Anterior cingulate cortex (tissue), 58 donors: ENCODE measurements at places on chromosomes 2 and 18.

DNA sequence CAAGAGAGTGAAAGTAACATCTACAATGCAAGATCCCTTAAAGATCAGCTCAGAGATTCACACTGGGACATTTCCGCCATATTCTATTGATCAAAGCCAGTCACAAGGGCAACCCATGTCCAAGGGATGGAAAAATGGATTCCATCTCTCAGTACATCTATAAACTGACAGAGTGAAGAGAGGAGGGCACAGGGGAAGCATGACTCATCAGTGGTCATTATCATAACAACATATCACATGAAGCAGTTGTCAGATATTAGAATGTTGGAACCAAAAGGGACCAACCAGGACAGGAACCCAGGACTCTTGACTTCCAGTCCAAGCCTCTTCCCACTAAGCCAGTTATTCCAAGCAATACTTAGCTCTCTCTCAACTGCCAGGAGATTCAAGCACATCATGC lies 54.9 kb upstream of the IGFBP2 start:
- DNase-seq: no peak

DNA sequence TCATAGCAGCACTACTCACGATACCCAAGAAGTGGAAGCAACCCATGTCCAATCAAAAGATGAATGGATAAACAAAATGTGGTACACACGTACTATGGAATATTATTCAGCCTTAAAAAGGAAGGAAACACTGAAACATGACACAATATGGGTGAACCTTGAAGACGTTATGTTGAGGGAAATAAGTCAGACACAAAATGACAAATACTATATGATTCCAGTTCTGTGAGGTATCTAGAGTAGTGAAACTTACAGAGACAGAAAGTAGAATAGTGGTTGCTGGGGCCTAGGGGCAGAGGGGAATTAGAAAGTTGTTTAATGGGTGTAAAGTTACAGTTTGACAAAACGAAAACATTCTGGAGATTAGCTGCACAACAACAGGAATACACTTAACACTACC lies 24.7 kb downstream of the TLK1 start:
- no peak for DNase-seq

DNA sequence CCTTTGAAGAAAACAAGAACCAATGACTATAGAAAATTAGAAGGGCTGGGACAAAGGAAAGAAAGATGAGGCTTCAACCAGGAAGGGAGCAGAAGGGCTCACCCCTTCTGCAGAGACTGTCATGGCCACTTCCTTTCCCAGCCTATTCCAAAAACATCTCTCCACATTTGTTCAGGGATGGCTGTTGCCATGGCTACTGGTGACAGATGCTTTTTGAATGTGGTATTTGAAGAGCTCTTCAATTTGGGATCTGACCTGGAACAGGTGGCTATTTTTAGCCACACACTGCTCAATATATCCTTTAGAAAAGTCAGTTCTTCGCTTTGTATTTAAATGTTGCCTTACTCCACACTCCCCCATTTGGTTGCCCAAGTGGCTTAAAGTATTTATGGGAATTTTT lies 64.1 kb upstream of the LCLAT1 start:
- DNase-seq: no peak

GRCh38 chr18:13481820-13482617 lies 244.3 kb downstream of the FAM210A start:
- no peak for DNase-seq

DNA sequence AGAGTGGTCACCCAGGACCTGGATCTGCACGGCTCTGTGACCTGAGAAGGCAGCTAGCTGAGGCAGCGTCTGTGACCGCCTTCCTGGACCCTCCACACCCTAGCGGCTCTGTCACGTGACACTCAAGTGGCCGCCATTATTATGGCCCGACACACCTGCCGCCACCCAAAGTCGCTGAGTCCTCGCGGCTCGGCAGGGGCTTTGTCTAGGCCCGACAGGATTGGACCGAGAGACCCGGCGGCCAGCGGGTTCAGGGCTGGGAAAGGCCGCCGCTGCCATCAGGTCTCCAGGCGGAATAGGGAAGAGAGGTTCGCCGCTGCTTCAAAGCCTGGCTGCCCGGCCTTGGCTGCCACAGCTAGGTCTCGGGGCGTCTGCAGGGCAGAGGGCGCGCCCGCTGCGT lies 1162.5 kb upstream of the LRRTM1 start:
- DNase-seq: no peak

DNA sequence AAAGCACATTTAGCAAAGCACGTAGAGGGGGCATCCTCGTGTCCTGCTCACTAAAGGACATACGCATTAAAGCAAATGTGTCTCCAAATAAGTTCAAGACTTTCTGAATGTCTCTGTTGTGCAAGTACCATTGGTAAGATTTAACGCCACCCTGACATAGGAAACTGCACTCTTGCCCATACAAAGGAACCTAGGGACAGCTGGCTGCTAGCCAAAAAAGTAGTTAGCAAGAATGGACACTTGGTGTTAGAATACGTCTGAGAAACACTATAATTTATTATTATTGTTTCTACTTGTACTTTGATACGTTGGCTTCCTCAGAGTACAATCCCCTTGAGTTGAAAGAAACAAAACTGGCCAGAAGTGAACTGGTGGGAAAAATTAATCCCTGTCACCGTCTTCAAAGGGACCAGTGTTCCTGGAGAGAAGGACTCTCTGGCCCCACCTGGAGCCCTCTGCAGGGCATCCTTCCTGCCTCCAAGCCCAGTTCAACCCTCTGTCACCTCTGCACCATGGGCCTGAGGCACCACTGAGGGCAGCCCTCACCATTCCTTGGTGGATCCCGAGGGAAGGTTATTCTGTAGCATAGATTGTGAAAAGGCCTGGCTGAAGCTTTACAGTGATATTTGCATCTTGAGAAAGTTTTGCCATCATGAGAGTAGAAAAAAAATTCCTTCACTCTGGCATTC lies 51.4 kb upstream of the APCDD1 start:
- DNase-seq: no peak

GRCh38 chr2:62814123-62814522 lies 108.6 kb downstream of the EHBP1 start:
- no peak for DNase-seq

- no peak for DNase-seq
Observed at GRCh38 chr2:168090366-168091135, 156.8 kb downstream of the STK39 start.

GRCh38 chr2:128599700-128600099 lies 281.0 kb upstream of the HS6ST1 start:
- no peak for DNase-seq
